ENCODE measurements at places on chromosomes 5 and 9.

GRCh38 chr5:100826133-100826532, 76.9 kb downstream of the ST8SIA4 start:
- DNase-seq, result no peak

DNA sequence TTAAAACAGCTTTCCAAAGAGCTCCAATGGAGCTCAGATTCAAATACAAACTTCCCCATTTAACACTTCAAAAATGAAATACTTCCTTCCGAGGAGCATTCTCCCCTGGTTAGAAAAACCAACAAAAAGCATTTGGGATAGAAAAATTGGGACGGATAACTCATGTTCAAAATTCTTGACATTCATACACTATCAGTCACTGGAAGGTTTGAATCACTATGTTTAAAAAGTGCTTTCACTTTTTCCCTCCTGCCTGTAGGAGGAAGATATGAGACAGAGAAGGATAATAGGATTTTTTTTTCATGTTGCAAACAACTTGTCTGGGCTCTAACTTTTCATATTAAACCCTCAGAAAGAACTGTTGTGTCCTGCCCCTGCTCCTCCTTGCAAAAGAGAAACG, 412.0 kb downstream of the ACTL7B start:
- DNase-seq, result no peak

GRCh38 chr5:129141078-129141477, 46.5 kb downstream of the ISOC1 start:
- no peak for DNase-seq

- peak; percentile 57 for DNase-seq
Observed at GRCh38 chr5:64165500-64166200, at the start of gene RNF180. TSS of gene RNF180 (plus strand) at chr5:64165843. CDS start at chr5:64200808, 34,965 bp downstream.

DNA sequence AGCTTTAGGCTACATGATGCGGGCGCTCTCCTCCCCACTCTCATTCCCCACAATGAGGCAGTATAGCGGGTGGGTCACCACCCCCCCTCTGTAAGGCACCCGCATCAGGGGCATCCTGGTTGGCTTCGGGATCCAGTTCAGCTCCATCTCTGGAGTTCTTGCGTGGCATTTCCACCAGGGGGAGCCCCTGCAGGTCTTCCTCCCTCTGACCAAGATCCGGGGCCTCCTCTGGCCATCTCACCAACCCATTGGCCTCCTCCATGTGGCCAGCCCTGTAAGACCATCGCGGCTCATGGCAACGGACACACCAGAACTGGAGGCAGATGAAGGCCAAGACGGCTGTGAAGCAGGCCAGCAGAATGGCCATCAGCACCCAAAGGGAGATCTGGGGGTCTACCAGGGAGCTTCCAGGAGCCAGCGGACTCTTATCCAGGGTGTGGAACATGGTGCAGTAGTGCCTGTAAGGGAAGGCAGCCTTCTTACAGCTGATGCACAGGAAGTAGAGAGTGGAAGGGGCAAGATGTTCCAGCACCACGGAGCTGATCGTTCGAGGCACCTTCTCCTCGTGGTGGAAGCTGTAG, 77.0 kb downstream of the CYFIP2 start:
- no peak for DNase-seq

DNA sequence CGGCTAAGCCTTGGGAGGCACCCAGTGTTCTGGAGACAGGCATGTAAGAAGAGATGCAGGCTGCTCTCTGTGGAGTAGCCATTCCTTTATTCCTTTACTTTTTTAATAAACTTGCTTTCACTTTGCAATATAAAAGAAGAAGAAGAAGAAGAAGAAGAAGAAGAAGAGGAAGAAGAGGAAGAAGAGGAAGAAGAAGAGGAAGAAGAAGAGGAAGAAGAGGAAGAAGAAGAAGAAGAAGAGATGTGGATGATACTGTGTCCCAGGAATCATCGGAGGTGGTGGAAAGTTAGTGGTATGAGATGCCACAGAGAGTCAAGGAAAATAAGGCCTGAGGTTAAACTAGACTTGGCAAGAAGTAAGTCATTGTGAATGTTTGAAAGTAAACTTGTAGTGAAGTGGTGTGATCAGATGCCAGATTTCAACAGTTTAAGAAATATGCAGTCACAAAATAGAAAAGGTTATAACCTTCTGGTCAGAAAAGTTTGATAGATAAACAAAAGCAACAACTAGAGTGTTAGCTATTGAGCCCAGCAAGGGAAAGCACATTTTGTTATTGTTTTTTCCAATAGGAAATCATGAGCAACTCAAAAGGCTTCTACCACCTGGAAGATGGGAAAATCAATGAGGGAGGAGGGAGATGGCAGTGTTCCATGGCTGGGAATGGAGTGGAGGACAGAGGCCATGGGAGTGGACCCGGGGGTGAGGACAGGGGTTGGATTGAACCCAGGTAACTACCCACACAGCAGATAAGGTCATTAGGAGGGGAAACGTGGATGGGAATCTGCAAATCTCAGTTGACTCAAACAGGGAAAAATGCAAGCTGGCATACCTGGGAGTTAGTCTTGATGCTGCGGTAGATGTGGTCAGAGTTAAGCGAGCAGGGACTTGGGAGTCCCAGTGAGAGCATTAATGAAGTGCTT, 16.8 kb downstream of the AOPEP start:
- no peak for DNase-seq

GRCh38 chr5:172926008-172926523, 33.2 kb upstream of the RPL26L1 start:
- DNase-seq, result no peak

GRCh38 chr5:127863610-127864395, 160.6 kb downstream of the CCDC192 start:
- DNase-seq, result no peak

DNA sequence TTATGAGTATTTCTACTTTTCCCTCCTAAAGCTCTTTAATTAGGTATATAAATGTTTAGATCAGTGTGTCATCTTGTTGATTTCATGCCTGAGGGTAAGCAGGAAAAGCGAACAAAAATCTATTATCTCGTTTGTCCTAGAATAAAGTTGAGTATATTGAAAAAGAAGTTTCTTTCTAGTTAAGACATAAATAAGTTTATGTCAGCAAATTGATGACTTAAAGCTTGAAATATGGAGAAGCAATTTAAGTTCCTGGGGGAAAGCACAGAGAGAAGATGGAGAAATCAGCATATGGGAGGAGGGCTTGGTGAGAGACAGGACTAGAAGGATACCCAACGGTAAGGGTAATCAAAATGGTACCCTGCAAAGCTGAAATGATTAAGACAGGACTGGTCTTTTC, 813.4 kb downstream of the MTRR start:
- no peak for DNase-seq

GRCh38 chr5:150764530-150764929, 5.7 kb upstream of the DCTN4 start:
- no peak for DNase-seq

DNA sequence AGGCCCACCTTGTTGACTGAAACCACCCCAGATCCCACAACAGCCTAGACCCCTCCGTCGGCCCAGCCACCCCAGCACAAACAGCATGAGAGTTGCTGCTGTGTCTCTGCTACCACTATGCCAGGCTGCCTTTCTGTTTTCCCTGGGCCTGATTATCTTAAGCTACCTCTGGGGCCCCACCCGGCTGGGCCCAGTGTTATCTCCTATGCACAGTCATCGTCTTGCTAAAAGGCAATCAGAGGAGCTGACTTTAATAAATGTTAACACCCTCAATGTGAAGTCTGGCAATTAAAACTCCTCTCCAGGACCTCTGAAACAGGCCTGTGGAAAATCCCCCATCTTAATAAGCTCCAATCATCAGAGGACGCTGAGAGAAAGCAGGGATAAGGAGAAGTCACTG, 144.9 kb downstream of the FAM114A2 start:
- DNase-seq, result no peak

GRCh38 chr9:98549401-98549800, 159.3 kb downstream of the GABBR2 start:
- no peak for DNase-seq

DNA sequence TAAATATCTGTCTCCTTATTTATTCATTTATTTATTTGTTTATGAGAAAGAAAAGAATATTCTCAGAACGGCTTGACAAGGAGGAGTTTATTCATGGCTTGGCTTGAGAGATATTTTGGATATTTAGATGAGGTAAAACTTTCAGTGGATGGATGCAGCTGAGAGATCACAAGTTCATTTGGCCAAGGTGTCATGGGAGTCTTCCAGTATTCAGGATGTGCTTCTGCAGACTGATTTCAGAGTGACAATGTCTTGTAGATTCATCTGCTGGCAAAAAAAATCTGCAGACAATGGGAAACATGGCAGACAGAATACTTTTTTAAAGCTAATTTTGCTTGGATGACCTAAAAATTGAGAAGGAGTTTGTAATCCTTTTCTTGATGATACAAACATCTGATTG, 38.5 kb downstream of the XRCC4 start:
- DNase-seq, result no peak

DNA sequence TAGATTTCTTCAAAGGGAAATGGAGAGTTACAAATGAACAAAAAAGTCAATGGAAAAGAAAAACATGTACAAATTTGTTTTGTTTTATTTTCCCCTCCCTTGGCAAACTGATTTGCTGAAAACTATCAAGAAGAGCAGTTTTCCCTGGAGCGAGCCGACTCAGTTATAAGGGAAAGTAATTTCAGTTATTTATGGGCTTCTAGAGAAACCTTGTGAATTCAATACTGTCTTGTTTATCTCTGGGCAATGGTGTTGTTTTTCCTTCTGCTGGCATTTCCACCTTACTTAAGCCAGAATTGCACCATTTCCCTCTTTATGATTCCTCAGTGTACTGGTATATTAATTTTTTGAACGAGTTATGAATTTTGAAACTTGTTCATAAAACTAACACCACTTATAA, 1163.6 kb downstream of the CDH12 start:
- DNase-seq, result no peak

DNA sequence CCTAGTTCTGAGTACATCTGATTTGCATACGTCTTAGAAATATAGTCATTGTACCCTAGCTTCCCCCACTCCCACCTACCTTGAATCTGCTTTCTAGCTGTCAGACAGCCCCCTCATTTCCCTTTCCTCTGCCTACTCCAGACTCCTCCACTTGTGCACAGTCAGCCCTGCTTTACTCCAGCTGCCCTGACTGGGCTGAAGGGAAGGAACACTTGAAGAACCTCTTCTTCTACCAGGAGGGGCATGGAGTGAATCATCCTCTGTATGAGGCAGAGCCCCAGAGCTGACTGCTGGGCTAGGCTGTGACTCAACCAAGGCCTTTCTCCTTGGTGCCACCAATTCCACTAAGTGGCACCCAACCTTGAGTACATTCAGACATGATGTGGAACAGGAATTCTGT, 18.1 kb upstream of the ZFR start:
- DNase-seq, result no peak

GRCh38 chr5:107235167-107235566, 435.6 kb downstream of the EFNA5 start:
- no peak for DNase-seq

DNA sequence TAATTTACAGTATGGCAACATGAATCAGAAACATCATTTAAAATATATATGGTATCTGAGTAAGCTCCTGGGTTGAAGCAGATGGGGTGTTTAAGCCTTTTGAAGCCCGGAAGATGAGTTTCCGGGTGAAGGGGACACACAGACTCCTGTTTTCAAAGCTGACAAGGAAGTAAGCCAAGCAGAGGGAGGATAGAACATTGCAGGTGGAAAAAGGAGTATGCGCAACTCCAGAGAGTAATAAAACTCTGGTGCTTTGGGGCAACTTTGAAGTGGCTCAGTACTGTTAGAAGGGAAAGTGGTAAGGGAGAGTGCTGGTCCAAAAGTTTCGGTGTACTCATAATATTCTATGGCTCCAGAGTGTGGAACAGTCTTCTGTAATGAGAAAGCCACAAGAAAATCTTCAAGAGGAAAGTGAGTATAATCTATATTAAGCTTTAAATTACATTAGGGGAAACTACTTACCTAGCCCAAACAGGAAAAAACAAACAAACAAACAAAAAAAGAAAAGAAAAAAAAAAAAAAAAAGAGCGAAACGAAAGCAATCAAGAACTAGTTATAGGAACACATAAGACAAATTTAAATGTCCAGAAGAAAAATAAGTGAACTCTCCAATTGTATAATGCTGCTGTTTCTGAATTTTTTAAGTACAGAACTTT, 2.3 kb upstream of the ST8SIA4 start:
- no peak for DNase-seq

DNA sequence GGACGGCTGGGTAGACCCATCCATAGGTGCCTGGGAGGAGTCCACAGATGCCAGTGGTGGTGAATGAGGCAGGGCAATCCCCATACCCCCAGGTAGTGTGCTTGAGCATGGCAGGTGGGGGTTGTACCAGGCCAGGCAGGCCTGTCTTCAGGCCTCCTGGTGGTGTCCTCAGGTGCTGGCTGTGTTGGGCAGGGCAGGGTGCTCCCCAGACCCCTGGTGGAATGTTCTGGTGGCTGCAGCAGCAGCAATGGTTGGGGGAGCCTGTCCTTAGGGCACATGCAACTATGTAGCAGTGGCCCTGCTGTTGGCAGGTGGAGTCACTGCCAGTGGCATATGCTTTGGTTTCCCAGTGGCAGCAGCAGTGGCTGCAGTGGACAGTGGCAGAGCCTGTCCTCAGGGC, 10.0 kb downstream of the ALG2 start:
- no peak for DNase-seq

- no peak for DNase-seq
Observed at GRCh38 chr5:67516948-67517565, 320.5 kb upstream of the CD180 start.

DNA sequence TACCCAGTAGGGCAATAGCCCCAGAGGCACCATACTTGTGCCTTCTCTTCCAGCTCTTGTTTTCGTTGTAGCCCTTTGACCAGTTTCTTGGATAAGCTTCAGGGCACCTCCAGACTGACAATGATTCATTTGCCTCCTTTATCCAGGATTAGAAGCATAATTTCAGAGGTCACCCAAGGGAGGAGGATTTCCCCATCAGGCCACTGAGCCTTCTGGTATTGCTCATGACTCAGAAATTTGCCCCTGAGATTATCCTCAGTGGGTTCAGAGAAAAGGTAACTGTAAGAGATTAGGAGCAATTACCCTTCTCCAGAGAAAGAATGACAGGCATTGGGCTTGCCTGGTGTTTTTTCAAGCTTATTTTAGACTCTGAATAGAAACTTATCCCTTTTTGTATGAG, 147.9 kb downstream of the MSX2 start:
- no peak for DNase-seq

DNA sequence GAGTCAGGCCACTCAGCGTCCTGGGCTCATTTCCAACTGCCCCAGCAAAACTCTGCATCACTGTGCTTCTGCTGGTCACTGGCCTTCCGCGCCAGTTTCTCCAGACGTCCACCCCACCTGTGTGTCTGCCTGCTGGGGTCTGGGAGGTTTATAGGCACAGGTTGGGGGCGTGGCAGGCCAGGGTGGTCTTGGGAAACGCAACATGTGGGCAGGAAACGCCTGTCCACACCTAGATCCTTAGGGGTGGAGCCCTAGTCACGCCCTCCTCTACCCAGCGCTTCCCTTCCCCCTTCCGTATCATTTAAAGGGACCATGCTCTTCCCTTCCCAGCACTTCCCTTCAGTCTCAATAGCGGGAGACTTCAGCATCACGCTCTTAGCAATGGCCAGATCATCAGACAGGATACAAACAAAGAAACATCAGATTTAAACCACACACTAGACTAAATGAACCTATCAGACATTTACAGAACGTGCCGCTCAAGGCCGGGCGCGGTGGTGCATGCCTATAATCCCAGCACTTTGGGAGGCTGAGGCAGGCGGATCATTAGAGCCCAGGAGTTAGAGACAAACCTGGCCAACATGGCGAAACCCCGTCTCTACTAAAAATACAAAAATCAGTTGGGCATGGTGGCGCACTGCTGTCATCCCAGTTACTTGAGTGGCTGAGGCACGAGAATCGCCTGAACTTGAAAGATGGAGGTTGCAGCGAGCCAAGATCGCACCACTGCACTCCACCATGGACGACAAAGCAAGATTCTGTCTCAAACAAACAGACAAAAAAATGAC, 11.8 kb upstream of the BTNL9 start:
- no peak for DNase-seq

GRCh38 chr9:112574008-112574407, 87.4 kb downstream of the KIAA1958 start:
- DNase-seq, result no peak

All from left lung (tissue), 14 donors.